ENCODE measurements at places on chromosomes 7 and 10. TPM values are rescaled to one million over a fixed set of nuclear protein-coding genes. Genes with fewer than 3 reads are reported as not detected.

Gene SNX8
- total RNA-seq = 6.4 TPM

Gene NXPH1
- total RNA-seq = not detected

Gene SAMD9L
- total RNA-seq = 9.9 TPM

Gene PYROXD2
- 6.2 TPM for total RNA-seq

Gene PCDH15
- under 0.01 TPM for total RNA-seq

Gene AGR3
- total RNA-seq = not detected

Gene AP3M1
- 29.9 TPM for total RNA-seq

Gene DBNL
- total RNA-seq = 138 TPM

Gene POLR2J2
- total RNA-seq = 2.6 TPM

Gene ZNF467
- 2.6 TPM for total RNA-seq

Gene MSMB
- 0.27 TPM for total RNA-seq
